ENCODE measurements at places on chromosomes 2 and 18. TPM values are rescaled to one million over a fixed set of nuclear protein-coding genes. Genes with fewer than 3 reads are reported as not detected.

USP14 gene
- total RNA-seq = 96.2 TPM

LMAN1 gene
- 126 TPM for total RNA-seq

DNA sequence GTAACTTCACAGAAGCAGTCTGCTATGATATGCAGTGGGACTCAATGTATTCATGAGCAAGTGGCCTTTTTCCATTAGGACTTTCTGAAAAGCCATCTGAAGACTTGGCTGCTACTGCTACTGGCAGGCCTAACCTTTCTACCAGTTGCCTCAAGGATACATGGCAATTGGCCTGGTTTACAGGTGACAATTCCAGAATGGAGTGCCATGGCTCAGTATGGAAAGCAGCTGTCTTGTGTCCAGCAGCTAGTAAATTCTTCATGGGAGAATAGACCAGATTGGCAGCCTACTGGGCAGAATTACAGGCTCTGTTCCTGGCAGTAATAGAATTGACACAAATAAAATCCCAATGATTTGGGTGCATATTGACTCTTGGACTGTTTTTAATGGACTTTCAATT, 12.6 kb upstream of the TMX3 start:
- no peak for DNase-seq
- no peak overlapping the region for H3K4me3 ChIP-seq
- no peaks in the 10 kb centered on the region for H3K36me3 ChIP-seq

DNA sequence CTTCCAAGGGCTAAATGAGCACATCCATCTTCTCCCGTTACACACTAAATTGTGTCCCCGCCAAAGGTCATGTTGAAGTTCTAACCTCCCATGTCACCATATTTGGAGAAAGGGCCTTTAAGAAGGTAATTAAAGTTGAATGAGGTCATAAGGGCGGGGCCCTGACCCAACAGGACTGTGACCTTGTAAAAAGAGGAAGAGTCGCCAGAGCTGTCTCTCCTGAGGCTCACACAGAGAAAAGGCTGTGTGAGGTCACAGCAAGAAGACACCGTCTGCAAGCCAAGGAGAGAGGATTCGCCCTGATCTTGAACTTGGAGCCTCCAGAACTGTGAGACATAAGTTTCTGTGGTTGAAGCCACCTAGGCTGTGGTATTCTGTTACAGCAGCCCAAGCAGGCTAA, 24.1 kb downstream of the TRABD2A start:
- H3K4me3 ChIP-seq = peak overlapping the region; percentile 49
- H3K27ac ChIP-seq = peak overlapping the region; percentile 93
- H3K4me1 ChIP-seq = peaks cover 93% of the 10 kb centered on the region
- peak; percentile 76 for DNase-seq
- H3K36me3 ChIP-seq = peaks cover 85% of the 10 kb centered on the region

DNA sequence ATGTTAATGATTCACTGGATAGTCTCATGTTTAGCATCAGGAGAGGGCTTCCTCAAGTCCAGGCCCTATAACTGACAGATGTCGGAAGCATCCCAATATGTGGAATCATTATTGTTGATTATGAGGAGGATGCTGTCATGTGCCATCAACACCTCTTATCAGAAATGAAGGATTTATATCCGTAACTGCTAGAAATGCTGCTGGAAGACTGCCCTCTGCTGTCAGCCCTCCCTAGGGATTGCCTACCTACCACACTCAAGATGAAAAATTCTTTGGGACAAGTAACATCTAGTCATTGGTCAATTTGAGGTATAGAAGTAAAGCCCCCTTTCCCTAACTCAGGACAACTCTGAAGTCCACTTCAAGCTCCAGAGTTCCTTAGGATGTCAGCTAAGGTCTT, 1166.5 kb upstream of the NXPH2 start:
- no peak for DNase-seq
- no peak overlapping the region for H3K27ac ChIP-seq
- no peaks in the 10 kb centered on the region for H3K36me3 ChIP-seq
- H3K27me3 ChIP-seq = no peaks in the 10 kb centered on the region
- no peak overlapping the region for H3K4me3 ChIP-seq

DNA sequence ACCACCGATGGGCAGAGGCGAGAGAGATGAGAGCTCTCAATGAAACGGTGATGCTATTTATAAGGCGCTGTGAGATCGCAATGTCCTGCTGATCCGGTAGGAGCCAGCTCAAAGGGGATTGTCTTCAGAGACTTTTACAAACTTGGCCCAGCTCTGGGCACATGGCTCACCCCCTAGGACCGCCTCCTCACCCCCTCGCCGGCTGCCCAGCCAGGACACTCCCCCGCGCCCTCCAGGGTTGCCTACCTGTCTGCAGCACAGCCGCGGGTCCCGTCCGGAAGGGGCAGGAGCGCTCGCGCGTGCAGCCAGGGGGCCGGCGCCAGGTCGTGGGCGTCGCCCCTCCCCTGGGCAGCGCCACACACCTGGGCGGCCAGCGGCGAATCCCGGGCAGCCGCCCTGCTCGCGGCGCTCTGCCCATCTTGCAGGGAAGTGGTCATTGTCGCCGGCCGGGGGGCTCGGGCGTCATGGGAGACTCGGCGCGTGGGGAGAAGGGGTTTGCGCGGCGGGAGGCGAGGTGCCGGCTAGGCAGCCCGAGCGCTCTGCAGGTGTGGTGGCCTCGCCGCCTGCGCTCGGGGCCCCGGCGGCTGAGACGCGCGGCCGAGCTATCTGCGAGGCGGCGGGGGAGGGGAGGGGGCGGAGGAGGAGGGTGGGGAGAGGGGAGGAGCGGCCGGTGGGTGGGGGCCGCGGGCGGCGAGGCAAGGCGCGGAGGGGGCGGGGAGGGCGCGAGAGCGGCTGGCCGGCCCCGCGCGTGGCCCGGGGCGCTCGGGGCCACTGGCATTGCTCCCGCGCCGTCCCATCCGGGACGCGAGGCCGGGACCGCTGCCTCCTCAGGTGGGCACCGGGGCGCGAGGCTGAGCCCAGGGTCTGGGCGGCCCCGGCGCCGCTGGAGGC, at the start of gene GRB14:
Gene GRB14 (minus strand): TSS at position 610 of the 891 bp plus-strand sequence. CDS start 173 bp downstream, at position 437.
- H3K36me3 ChIP-seq = no peaks in the 10 kb centered on the region
- H3K4me1 ChIP-seq = peaks cover 3% of the 10 kb centered on the region
- H3K27ac ChIP-seq = no peak within 1 kb of the TSS
- peaks cover 29% of the 10 kb centered on the region for H3K27me3 ChIP-seq
- peak within 1 kb of the TSS; percentile 26 for H3K4me3 ChIP-seq
- DNase-seq = peak; percentile 4

DNA sequence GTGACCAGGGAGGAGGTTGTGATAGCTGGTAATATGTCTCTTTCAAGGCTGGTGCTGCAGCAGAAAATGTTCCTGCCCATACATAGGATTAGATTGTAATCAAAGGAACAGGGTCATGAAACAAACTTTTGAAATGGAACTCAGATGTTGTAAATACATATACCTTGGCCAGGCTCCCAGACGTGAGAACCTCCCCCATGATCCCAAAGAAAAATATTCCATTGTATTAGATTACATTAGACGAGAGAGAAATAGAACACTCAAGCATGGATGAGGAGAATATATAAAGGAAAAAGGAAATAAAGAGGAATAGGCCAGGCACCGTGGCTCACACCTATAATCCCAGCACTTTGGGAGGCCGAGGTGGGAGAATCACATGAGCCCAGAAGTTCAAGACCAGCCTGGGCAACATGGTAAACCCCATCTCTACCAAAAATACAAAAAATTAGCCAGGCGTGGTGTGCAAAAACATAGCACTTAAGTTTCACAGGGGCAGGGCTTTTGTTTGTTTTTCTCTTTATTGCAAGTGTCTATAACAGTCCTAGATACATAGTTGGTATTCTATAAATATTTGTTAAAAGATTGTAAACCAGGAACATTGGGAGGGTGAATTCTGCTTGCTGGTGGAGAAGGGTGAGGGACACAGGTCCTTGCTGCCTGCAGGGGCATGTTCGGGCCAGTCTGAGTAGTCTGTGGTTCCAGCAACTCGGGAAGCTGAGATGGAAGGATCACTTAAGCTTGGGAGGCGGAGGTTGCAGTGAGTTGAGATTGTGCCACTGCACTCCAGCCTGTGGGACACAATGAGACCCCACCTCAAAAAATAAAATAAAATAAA, 52.8 kb downstream of the RPL37A start:
- DNase-seq = no peak
- peaks cover 8% of the 10 kb centered on the region for H3K4me1 ChIP-seq
- no peak overlapping the region for H3K4me3 ChIP-seq
- H3K36me3 ChIP-seq = no peaks in the 10 kb centered on the region

LYG2 gene
- total RNA-seq = not detected

DNA sequence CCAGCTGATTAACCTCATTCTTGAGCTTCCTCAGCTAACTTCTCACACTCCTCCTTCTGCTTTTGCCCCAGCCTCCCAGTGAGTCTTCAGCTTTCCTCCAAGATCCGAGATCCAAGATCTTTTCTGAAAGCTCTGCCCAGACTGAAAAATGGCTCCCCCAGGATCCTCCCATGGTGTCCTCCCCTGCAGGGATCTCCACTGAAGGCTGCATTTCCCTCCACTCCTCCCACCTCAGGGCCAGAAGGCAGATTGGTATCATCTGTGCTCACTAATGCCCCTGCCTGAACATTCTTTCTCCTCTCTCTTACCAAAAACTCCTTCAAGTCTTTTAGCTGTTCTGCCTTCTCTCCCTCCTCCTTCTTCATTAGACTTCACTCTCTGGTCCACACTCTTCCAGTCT, 6.1 kb upstream of the FOXI3 start:
- H3K36me3 ChIP-seq = no peaks in the 10 kb centered on the region
- no peak overlapping the region for H3K27ac ChIP-seq
- DNase-seq = no peak
- no peak overlapping the region for H3K4me3 ChIP-seq

All from activated CD8-positive, alpha-beta T cell treated with anti-CD3 and anti-CD28 coated beads for 36 hours (primary cell).